H9 (cell line): ENCODE measurements at places on chromosomes 7 and 10. TPM values are rescaled to one million over a fixed set of nuclear protein-coding genes. Genes with fewer than 3 reads are reported as not detected.
A peak's percentile ranks its signal among the peaks of the same experiment; 100 is the strongest.

GRCh38 chr10:76492026-76492425, 1060.6 kb downstream of the LRMDA start:
- no peak overlapping the region for H3K27ac ChIP-seq
- H3K36me3 ChIP-seq: peaks cover 14% of the 10 kb centered on the region
- H3K4me3 ChIP-seq: no peak overlapping the region
- no peak for DNase-seq

- no peaks in the 10 kb centered on the region for H3K36me3 ChIP-seq
- H3K27me3 ChIP-seq: no peaks in the 10 kb centered on the region
- H3K4me1 ChIP-seq: no peaks in the 10 kb centered on the region
- H3K27ac ChIP-seq: no peak overlapping the region
- H3K4me3 ChIP-seq: no peak overlapping the region
Measured at GRCh38 chr7:8536431-8536830, 103.0 kb downstream of the NXPH1 start.

- H3K4me1 ChIP-seq: no peaks in the 10 kb centered on the region; the same call in 1 of the 2 replicates
- peak; percentile 64 for DNase-seq
- no peak overlapping the region for H3K27ac ChIP-seq
- H3K4me3 ChIP-seq: no peak overlapping the region; the same call in 2 of the 3 replicates
Measured at GRCh38 chr10:70379581-70380176, 2.7 kb downstream of the LRRC20 start.

- no peak overlapping the region for H3K4me3 ChIP-seq
- peaks cover 8% of the 10 kb centered on the region; the same call in 1 of the 2 replicates for H3K4me1 ChIP-seq
- H3K27ac ChIP-seq: no peak overlapping the region
- DNase-seq: peak; percentile 39
- H3K36me3 ChIP-seq: peaks cover 33% of the 10 kb centered on the region
Measured at GRCh38 chr7:7565746-7566650, 686 bp upstream of the MIOS start.

The LLCFC1 gene
- total RNA-seq: not detected in 2 replicates

GRCh38 chr7:25805027-25805687, 346.8 kb upstream of the NFE2L3 start:
- no peak overlapping the region for H3K27ac ChIP-seq
- no peak overlapping the region for H3K4me3 ChIP-seq
- H3K4me1 ChIP-seq: no peaks in the 10 kb centered on the region
- no peaks in the 10 kb centered on the region for H3K27me3 ChIP-seq
- no peak for DNase-seq
- no peaks in the 10 kb centered on the region for H3K36me3 ChIP-seq

The UPK3B gene
- total RNA-seq: 2.1 and 3.5 TPM in 2 replicates

The ZNF503 gene
- total RNA-seq: 0.09 and 0.13 TPM in 2 replicates

DNA sequence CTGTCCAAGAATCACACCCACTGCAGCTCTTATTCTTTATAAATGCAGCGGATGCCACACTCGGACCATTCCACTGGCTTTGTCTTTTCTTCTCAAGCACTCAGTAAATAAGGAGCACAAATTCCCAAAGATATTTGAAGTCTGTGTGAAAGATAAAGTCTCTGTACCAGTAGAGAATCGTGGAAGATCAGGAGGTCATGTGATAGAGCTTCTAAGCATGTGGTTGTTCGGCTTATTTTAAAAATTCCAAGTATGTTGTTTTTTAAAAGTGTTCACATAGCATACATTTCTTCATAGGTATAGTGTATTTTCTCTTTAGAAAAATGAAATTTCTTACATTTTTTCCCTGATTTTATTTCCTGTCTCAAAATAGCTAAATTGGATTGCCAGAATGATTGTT, 75.8 kb downstream of the NOC3L start:
- no peak overlapping the region for H3K4me3 ChIP-seq
- no peaks in the 10 kb centered on the region for H3K36me3 ChIP-seq

DNA sequence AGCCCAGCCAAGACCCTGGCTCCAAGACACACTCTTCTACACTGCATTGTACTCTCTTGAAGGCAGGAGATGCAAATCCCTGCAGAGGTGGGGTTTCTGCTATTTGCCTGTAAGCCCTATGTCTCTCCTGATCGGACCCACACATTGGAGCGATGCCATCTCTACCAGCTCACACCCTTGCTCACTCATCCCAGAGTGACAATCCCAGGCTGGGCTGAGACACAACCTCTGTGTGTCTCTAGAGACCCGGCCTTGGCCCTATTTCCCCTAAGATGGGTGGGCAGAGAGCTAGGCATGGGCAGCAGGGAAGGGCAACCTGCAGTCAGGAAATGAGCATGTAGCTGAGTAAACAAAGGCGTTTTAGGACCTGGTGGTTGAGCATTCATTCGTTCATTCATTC, 25.6 kb downstream of the CCDC3 start:
- H3K36me3 ChIP-seq: no peaks in the 10 kb centered on the region
- H3K27me3 ChIP-seq: no peaks in the 10 kb centered on the region
- DNase-seq: no peak
- H3K27ac ChIP-seq: no peak overlapping the region

- no peak overlapping the region for H3K4me3 ChIP-seq
- H3K4me1 ChIP-seq: no peaks in the 10 kb centered on the region; the same call in 1 of the 2 replicates
- H3K36me3 ChIP-seq: no peaks in the 10 kb centered on the region
Measured at GRCh38 chr10:128429835-128430513, 303.8 kb upstream of the MKI67 start.

DNA sequence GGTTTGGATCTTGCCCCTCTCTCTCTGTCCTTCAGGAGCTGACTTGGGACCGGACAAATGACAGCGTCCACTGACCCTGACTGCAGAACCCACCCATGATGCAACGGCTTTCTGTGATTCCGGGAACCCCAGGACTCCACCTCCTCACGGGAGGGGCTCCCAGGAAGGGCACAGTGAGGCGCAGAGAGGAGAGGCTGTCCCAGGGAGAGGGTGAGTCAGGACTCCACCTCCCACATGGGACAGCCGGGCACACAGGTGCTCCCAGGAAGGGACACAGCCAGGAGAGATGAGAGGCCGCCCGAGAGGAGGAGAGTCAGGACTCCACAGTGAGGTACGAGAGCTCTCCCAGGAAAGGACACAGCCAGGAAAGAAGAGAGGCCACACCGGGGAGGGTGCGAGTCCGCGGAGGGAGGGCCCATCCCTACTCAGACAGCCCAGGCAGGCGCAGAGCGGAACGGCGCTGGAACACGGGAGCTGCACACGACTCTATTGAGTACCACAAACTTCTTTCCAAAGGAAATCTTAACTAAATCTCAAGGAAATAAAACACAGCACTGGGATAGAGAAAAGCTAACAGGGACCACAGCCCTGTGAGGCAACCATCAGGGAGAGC, 162.5 kb downstream of the MAD1L1 start:
- H3K27ac ChIP-seq: no peak overlapping the region
- H3K4me1 ChIP-seq: no peaks in the 10 kb centered on the region
- DNase-seq: no peak
- no peaks in the 10 kb centered on the region for H3K27me3 ChIP-seq
- H3K4me3 ChIP-seq: no peak overlapping the region
- H3K36me3 ChIP-seq: 0 out of 2 replicates have a peak, but pooled peaks cover 7% of the 10 kb centered on the region

DNA sequence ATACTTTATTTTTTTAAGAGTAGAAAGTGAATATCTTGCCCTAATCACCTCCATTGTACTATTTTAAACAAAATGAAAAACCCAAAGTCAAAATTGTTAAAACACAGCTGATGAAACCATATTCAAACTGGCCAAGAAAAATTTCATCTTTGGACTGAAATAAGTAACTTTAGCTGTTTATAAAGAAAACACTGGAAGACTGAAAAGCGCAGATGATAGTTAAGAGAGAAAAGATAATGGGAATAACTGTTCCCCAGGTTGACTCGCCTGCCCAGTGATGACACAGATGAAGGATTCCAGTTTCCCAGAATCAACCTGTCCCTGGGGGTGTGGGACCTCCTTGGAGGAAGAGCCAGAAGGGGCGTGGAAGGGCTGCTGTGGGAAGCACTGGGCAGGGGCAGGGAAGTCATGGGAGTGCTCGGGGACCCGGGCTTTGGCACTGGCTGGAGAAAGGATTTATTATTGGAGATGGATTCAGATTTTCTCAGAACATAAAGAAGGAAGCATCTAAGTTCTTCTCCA, 43.1 kb downstream of the DENND2A start:
- H3K27me3 ChIP-seq: no peaks in the 10 kb centered on the region
- H3K4me1 ChIP-seq: no peaks in the 10 kb centered on the region
- H3K27ac ChIP-seq: no peak overlapping the region
- H3K4me3 ChIP-seq: no peak overlapping the region
- H3K36me3 ChIP-seq: no peaks in the 10 kb centered on the region

- no peaks in the 10 kb centered on the region for H3K36me3 ChIP-seq
- H3K4me1 ChIP-seq: 0 out of 2 replicates have a peak, but pooled peaks cover 2% of the 10 kb centered on the region
- no peak overlapping the region for H3K4me3 ChIP-seq
- DNase-seq: no peak
- no peak overlapping the region for H3K27ac ChIP-seq
Measured at GRCh38 chr7:106370542-106370941, 85.8 kb upstream of the NAMPT start.

GRCh38 chr10:71486484-71487114, 89.9 kb downstream of the CDH23 start:
- H3K4me3 ChIP-seq: no peak overlapping the region
- no peaks in the 10 kb centered on the region for H3K27me3 ChIP-seq
- H3K4me1 ChIP-seq: no peaks in the 10 kb centered on the region
- DNase-seq: peak; percentile 81

The AS3MT gene
- total RNA-seq: 16.4 and 16.5 TPM in 2 replicates

- no peak overlapping the region for H3K27ac ChIP-seq
- no peak for DNase-seq
- H3K4me3 ChIP-seq: no peak overlapping the region
- no peaks in the 10 kb centered on the region for H3K36me3 ChIP-seq
- peaks cover 10% of the 10 kb centered on the region; the same call in 1 of the 2 replicates for H3K4me1 ChIP-seq
- H3K27me3 ChIP-seq: no peaks in the 10 kb centered on the region
Measured at GRCh38 chr7:101614098-101614938, 14.8 kb downstream of the MYL10 start.

- no peaks in the 10 kb centered on the region for H3K36me3 ChIP-seq
- no peaks in the 10 kb centered on the region; the same call in 1 of the 2 replicates for H3K4me1 ChIP-seq
- no peaks in the 10 kb centered on the region for H3K27me3 ChIP-seq
- no peak overlapping the region for H3K4me3 ChIP-seq
Measured at GRCh38 chr10:77041636-77042258, 595.9 kb downstream of the KCNMA1 start.

GRCh38 chr7:130490311-130490791, 1.5 kb upstream of the MEST start:
- peaks cover 6% of the 10 kb centered on the region; the same call in 1 of the 2 replicates for H3K4me1 ChIP-seq
- no peaks in the 10 kb centered on the region; the same call in 1 of the 2 replicates for H3K27me3 ChIP-seq
- no peak overlapping the region for H3K27ac ChIP-seq
- DNase-seq: peak; percentile 47
- peaks cover 37% of the 10 kb centered on the region for H3K36me3 ChIP-seq

- peaks cover 10% of the 10 kb centered on the region for H3K36me3 ChIP-seq
- no peaks in the 10 kb centered on the region for H3K27me3 ChIP-seq
- no peak overlapping the region for H3K27ac ChIP-seq
- no peak overlapping the region for H3K4me3 ChIP-seq
- no peak for DNase-seq
Measured at GRCh38 chr10:49426490-49427360, 30.8 kb upstream of the DRGX start.

DNA sequence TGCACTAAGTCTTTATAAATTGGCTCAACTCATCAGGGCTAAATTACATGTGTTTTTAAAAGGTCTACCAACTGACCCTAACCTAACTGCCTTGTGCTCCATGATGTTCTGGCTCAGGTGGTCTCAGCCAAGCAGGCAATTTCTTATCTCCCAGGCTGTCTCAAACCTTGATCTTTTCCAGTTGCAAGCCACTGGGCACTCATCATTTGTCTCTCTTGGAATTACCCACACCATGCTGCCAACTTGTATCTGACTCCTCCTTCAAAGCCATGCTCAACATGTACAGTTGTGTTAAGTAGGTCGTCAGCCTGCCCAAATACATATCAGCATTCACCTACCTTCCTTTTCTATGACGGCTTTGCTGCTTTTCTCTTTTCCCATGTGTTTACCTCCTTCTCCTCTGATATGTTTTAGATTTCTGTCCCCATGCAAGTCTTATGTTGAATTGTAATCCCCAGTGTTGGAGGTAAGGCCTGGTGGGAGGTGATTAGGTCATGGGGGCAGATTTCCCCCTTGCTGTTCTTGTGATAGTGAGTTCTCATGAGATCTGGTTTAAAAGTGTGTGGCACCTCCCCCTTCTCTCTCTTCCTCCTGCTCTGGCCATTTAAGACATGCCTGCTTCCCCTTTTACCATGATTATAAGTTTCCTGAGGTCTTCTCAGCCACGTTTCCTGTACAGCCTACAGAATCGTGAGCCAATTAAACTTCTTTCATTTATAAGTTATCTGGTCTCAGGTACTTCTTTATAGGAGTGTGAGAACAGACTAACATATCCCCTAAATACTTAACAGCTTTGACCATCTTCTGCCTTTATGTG, 130.0 kb downstream of the ELAPOR2 start:
- H3K27me3 ChIP-seq: no peaks in the 10 kb centered on the region
- peaks cover 10% of the 10 kb centered on the region for H3K36me3 ChIP-seq
- no peaks in the 10 kb centered on the region for H3K4me1 ChIP-seq
- H3K4me3 ChIP-seq: no peak overlapping the region
- no peak for DNase-seq

The OPN1SW gene
- total RNA-seq: not detected in 2 replicates

The FAM3C gene
- total RNA-seq: 61.4 and 64.5 TPM in 2 replicates

The SFTPA1 gene
- total RNA-seq: not detected in 2 replicates

The KDM7A gene
- 6.6 and 7.0 TPM in 2 replicates for total RNA-seq

GRCh38 chr10:119541046-119541445, 1.5 kb downstream of the RGS10 start:
- H3K36me3 ChIP-seq: no peaks in the 10 kb centered on the region
- DNase-seq: no peak
- no peak overlapping the region for H3K27ac ChIP-seq
- peak overlapping the region; percentile 66; the same call in 1 of the 2 replicates for H3K4me3 ChIP-seq
- peaks cover 3% of the 10 kb centered on the region; the same call in 1 of the 2 replicates for H3K4me1 ChIP-seq
- H3K27me3 ChIP-seq: peaks cover 23% of the 10 kb centered on the region; the same call in 1 of the 2 replicates

DNA sequence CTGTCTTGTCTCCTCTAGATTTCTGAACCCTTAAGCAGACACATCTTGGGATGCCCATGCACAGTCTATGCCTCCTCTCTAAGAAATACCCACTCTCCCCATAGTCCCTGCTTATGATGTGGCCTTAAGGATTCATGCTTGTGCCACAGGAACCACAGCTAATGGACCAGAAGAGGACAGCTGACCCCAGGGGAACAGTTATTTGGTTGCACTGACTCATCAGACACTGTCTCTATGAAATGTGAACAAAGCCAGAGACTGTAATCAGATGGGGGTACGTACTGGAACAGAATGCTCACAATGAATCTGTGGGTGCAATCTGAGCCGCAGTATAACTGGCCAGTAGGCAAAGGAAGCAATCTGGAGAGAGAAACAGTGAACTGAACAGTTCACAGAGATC, 121.9 kb downstream of the USP6NL start:
- DNase-seq: no peak
- H3K36me3 ChIP-seq: peaks cover 35% of the 10 kb centered on the region
- no peaks in the 10 kb centered on the region for H3K27me3 ChIP-seq
- no peak overlapping the region for H3K4me3 ChIP-seq

GRCh38 chr10:50600286-50600685, 23.5 kb downstream of the SGMS1 start:
- no peaks in the 10 kb centered on the region for H3K36me3 ChIP-seq
- H3K4me1 ChIP-seq: 0 out of 2 replicates have a peak, but pooled peaks cover 4% of the 10 kb centered on the region
- H3K4me3 ChIP-seq: no peak overlapping the region
- H3K27me3 ChIP-seq: no peaks in the 10 kb centered on the region

The EMX2 gene
- not detected in 2 replicates for total RNA-seq
